Non-pigmented ciliary epithelial cell (primary cell): ENCODE measurements at places on chromosomes 12 and 14.
A peak's percentile ranks its signal among the peaks of the same experiment; 100 is the strongest.

DNA sequence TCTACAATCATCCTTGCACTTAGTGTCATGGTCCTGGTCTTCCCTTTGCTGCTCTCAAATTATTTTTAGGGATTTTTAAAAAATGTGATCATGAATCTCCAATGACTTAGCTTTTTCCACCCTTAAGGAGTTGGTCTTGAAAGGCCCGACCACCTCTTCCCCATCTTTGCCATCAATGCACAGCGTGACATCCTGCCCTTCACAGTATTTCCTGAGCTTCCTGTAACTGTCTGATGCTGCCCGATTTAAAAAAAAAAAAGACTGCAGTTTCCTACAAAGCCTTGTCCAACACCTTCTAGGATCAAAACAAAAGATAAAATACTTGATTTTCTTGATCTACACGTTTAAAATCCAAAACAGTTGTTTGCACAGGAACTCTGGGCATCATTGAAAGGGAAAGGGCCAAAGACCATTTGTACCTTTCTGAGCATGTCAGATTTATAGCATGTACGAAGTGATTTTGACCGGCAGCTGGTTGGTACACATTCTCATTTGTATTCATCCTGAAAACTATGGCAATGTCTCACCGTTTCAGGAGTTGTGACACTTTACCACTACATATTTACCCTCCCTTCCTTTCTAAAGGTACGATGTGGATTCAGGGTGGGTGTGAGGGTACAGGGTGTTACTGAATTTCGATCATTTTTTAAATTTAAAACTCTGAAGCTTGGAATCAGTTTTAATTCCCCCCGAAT, 7.4 kb upstream of the ELK3 start:
- DNase-seq: no peak

DNA sequence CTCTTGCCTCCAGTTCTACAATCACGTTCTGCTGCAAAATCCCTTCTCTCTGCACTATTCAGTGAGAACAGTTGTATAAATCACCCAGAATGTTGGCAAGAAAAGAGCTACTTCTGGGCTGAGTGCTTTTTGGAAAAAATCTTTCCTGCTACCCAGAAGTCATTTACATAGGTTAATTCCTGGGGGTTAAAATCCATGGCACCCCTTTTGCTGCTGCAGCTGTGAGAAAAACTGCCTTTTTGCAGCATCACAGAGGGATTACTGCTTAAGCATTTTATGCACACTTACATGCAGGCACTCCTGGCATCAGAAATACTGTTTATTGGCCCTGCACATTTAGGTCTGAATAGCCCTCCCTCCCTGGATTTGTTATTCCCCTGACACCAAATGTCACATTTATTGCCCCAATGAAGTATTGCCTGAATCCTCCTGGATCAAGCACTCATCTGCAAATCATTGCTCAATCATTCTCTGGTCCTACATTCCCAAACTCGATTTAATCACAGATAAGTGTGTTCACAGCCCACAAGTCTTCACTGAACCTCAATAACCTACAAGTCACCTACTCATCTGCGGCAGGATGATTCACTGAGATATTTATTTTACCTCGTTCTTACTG, 43.1 kb upstream of the CCDC196 start:
- DNase-seq: no peak

GRCh38 chr12:108241986-108242703, 97.0 kb downstream of the CMKLR1 start:
- no peak for DNase-seq

- no peak for DNase-seq
Observed at GRCh38 chr12:39798977-39799376, 179.4 kb upstream of the ABCD2 start.

GRCh38 chr14:102666635-102667034, 74.2 kb downstream of the RCOR1 start:
- no peak for DNase-seq

GRCh38 chr12:14207905-14208551, 157.5 kb upstream of the ATF7IP start:
- DNase-seq: no peak

GRCh38 chr12:1592444-1593173, 1.8 kb downstream of the FBXL14 start:
- DNase-seq: no peak

DNA sequence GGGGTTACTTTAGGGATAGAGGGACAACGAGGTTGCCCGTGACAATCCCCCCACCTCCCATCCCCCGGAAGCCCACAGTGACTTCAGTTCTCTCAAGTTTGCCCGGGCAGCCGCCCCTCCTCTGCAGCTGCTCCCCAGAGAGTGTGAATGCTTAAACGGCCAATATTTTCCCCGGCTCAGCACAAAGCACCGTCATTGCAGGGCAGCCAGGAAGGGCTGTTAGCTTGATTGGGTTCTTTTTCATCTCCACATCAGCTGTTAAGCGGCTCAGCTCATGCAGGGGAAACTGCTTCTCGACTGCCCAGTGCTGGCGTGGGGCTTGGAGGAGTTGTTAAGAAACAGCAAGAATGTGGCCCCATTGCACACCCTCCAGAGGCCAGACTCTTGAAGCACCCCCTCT, 120.5 kb upstream of the NCOR2 start:
- DNase-seq: no peak

DNA sequence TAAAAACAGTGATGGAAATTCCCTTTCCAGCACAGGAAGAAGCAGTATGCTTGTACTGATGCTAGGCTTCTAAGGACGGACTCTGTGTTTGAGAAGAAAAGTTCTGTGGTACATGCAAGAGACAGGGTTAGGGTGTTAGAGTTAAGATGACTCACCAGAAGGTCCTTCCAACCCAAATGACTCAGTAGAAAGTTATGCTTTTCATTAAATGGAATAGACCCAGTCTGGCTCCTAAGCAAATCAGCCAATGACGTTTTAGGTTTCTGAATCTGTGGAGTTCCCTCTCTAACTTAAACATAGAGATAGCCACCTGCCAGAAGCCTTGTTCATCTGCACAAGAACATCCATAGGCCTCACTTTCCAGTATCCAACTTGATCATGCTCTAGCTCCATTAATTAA, 5.7 kb downstream of the PTHLH start:
- peak; percentile 89 for DNase-seq

- no peak for DNase-seq
Observed at GRCh38 chr12:129237881-129238280, 384.6 kb downstream of the GLT1D1 start.

DNA sequence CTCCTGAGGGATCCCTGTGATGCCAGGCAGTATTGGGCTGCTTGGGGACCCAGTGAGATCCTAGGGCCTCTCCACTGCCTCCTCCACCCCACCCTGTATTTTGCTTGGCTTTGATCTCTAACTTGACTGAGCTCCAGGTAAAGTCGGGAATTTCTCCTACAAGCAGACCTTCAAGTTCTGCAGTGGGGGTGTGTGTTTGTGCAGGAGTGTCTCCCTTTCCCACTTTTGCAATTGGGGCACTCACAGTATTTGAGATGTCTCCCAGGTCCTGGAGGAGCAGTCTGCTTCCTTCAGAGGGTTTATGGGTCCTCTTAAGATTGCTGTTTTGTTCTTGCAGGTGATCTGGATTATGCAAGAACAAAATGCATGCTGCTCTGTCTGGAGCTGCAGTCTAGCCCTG, 68.9 kb downstream of the ALG10B start:
- no peak for DNase-seq

- no peak for DNase-seq
Observed at GRCh38 chr12:113200021-113200797, 14.7 kb downstream of the RITA1 start.

- DNase-seq: no peak
Observed at GRCh38 chr14:49882826-49883694, 9.8 kb upstream of the ARF6 start.

GRCh38 chr14:38174711-38175110, 33.0 kb upstream of the SSTR1 start:
- DNase-seq: no peak

- DNase-seq: no peak
Observed at GRCh38 chr12:45540661-45541341, 188.7 kb upstream of the ARID2 start.

- no peak for DNase-seq
Observed at GRCh38 chr12:6295094-6295811, 15.2 kb upstream of the PLEKHG6 start.

DNA sequence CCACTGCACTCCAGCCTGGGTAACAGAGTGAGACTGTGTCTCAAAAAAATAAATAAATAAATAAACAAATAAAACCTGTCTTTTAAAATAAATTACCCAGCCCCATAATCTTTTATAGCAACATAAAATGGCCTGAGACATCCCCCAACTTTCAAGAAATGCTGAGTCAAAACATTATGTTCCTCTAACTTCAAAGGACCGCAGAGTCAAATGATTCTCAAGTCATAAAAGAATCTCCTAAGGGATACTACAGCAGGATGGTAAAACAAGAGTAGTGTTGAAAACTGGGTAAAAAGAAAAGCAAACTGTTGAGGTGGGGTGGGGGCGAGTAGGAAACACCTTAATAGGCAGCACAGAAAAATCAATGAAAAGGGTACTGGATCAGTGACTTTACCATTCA, 9.5 kb downstream of the BLTP3B start:
- no peak for DNase-seq

DNA sequence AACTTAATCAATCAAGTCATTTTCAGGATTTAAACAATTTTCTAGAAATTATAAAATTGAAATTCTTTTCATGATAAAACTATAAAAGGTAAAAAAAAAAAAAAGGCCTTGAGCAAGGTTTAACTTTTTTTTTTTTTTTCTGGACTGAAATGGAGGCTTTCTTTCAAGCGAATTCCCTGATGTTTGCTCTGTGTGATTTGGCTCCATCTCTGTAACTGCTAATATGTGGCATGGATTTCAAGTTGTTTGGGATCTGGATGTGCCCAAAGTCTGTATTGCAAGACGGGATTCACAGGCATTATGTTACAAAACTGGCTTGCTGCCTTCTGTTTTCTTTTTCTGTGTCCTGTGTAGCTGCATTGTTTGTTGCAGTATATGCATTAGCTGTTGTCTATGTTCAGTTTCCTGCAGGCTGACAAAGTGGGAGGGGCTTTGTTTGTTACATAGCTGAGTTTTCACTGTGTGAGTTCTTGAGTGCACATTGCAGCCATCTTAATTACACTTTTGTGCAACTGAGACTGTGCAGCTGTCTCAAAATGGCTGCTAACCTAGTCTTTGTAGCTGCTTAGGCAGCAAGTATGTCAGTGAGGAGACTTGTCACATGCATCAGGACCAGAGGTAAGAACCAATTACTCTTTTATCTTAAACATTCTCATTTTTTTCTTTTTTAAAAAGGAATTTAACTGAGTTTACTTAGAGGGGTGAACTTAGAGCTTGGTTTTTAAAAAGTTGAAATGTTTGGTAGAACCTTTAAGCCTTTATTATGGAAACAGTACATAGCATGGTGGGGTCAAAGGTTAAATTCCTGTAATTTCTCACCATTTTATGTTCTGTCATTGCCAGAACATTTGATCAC, 19.5 kb downstream of the ATF7IP start:
- DNase-seq: peak; percentile 88

DNA sequence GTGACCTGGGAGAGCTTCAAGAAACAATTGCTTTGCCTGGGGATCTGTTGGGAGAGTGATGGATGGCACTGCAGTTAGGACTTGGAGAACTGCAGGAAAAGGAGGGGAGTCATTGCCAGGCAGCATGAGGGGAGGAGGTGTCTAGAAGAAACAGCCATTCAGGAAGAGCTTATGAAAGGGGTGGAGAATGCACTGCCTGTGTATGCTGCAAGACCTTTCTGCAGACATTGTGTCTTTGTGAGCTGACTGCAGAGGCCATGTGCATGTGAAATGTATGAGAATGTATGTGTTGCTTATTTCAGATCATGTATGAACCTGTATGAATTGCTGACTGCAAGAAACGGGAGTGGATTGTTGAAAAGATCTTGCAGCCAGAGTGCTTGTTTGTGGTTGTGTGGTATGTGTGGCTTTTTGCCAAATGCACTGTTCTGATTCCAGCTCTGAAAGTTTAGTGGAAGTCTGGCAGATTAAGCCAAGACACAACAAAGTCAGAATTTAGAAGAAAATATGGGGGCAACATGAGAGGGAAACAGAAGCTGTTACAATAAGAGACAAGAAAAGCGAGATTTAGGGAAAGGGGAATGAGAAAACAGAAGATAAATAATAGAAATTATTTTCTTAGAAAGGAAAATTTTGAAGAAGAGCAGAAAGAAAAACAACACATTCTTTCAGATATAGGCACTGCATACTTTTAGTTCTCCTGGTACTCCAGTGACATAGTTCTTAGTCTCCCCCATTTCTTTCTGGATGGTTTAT, 9.8 kb upstream of the RIMKLB start:
- DNase-seq: no peak

DNA sequence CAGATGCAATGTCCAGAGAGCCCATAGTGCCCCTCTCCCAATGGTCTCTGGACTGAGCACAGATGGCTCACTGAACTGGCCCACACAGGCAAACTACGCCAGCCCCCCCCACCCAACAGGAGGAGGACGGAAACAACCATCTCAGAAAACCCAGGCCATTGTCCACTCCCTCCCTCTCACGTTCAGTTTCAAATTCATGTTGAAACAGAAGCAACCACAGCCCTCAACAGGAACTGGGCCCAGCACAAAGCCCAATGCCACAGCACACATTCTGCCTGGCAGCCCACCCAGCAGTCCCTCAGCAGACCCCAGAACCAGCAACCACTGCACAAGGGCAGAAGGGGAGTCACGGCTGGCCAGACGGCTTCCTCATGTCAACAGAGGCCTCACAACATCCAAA, 10.6 kb downstream of the CCDC88C start:
- DNase-seq: no peak

GRCh38 chr12:57724936-57725740, 13.4 kb downstream of the AGAP2 start:
- DNase-seq: no peak

DNA sequence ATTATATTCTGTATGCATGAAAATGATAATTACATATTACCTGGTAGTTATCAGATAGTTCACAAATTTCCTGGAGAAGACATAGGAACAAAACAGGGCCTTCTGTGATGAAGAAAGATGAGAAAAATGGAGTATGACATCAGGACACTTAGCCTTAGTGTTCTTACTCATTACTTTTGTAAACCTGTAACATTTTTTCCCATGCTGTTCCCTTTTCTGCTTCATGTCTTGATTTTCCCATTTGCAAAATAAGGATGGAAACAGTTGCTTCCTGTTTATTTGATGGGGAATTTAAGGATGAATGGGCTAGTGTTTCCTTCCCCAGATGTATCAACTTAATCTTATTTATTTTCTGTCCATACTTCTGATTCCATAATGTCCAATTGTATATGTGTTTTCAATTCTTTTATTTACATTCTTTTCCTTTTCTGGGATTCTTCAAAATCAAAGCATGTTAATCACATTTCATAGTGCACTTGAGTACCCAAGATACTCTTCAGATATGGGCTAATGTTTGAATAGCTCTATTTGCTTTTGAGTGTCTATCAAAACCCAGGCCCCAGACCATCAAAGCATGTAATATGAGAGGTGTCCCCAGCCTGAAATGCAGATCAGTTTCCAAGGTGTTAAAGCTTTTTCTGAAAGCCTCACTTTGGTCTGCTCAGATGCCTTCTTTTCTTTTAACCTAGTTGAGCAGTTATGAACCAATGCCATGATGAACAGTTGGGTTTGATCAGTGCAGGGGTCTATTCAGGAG, 260.5 kb downstream of the RAD51B start:
- DNase-seq: no peak

GRCh38 chr12:69844836-69845235, 19.8 kb downstream of the MYRFL start:
- no peak for DNase-seq
